Stimulated activated CD4-positive, alpha-beta T cell treated with anti-CD3 and anti-CD28 coated beads, Interleukin-2, amount 100 ng/mL, for 4 hours (primary cell): ENCODE measurements at places on chromosomes 2 and 18.

DNA sequence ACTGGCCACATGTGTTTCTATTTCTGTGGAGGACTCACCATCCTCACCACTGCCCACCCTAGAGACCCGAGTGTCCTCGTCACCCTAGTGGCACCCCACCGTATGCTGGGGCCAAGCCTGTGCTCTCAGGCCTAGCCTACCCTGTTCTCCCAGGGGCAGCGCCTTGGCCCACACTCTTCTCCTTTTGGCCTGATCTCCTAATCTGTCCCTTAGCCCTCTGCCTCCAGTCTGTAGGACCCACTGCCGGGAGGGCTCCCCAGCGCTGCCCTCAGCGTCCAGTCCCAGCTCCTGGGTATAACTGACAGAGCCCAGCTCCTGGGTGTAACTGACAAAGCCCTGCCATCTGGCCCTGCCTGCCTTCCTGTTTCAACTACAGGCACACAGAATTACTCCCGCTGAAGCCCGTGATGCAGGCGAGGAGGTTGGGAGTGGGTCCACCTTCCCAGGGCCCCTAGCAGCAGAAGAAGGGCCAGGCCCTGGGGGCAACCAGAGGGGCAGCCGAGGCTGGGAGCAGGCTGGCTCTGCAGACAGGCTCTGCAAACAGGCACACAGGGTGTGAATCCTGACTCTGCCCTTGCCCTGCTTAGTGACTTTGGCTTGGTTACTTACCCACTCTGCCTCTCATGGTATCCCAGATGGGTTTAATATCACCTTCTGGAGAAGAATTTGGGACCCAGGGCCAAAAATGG is 25.6 kb upstream of the PTMA start:
- no peak for DNase-seq

- DNase-seq, result no peak
Observed at GRCh38 chr2:241496904-241497877, 11.2 kb downstream of the STK25 start.

GRCh38 chr2:232299084-232299483 is 79.5 kb upstream of the ALPP start:
- DNase-seq, result no peak

DNA sequence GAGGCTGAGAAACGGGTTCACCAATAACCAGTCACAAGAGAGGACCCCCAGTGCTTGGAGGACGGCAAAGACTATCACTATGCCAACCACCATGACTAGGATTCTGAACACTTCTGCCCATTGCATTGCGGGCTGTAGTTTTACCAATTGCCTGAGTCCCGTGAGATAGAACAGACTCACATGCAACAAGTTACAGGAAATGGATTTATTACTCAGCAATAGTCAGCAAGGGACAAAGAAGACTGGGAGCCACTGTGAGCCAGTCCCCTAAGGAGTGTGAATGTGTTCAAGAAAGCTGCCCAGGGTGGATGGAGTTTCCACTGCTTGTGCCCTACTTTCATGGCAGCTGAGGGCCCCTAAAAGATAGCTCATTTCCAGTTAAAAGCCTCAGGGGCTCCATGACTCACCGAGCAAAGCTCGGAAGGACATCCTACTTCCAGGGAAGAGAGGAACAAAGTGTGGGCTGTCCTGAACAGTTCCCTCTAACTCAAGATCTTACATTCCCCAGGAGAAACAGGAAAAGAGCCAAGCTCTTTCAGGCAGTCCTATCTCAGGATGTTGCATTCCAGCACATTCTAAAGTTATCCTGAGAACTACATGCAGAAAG is 54.4 kb downstream of the SLC4A3 start:
- no peak for DNase-seq

- no peak for DNase-seq
Observed at GRCh38 chr2:130729322-130730299, 741 bp downstream of the GPR148 start.

- DNase-seq, result no peak
Observed at GRCh38 chr18:45110577-45111501, 430.2 kb downstream of the SETBP1 start.

DNA sequence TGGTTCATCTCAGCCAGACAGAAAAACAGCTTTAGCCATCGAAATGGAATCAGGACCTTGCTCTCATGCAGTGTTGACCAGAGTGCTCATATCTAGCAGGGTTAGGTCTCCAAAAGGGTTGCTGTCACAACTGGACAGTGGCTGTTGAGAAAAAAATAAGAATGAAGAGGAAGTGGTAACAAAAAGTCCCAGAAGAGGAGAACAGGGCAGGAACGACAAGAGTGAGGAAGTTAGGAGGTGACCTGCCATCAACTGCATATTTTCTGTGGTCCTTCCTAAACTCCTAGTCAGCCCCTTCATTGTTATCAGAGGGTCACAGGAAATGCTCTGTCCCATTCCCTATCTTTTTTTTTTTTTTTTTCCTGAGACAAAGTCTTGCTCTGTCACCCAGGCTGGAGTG is 188.1 kb upstream of the LINC00305 start:
- DNase-seq, result no peak

GRCh38 chr2:44267796-44268648 is 7.3 kb upstream of the SLC3A1 start:
- DNase-seq, result no peak

DNA sequence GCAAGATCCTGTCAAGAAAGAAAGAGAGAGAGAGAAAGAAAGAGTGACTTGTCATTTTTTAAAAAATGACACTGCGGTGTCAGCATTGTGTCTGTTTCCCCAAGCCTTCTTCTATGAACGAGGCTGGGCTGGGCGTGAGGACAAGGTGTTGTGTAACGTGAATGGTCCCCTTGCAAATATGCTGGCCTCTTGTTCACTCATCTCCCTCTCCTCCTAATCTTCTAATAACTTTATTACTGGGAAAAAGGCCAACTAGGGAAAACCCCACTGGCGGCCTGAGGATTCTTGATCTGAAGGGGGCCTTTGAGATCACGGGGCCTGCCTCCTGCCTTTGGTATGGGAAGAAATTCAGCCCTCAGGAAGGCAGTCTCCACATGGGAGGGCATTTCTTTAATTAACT is 163.1 kb downstream of the MIB1 start:
- no peak for DNase-seq

DNA sequence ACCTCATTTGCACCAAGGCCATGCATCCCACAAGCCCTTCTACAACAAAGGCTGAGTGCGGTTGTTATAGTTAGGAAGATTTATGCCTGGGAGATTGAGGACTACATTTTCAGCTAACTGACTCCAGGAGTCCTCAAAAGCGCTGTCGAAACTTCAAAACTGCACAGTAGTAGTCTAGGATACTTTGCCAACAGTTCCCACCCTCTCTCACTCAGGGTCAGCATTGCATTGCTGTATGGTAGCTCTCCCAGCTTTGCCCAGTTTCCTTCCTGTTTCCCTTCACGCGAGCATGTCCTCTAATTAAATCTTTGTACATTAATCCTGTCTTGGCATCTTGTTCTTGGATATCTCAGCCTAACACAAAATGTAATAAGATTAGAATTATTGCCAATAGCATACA is 420.6 kb upstream of the UBE2E3 start:
- DNase-seq, result no peak

DNA sequence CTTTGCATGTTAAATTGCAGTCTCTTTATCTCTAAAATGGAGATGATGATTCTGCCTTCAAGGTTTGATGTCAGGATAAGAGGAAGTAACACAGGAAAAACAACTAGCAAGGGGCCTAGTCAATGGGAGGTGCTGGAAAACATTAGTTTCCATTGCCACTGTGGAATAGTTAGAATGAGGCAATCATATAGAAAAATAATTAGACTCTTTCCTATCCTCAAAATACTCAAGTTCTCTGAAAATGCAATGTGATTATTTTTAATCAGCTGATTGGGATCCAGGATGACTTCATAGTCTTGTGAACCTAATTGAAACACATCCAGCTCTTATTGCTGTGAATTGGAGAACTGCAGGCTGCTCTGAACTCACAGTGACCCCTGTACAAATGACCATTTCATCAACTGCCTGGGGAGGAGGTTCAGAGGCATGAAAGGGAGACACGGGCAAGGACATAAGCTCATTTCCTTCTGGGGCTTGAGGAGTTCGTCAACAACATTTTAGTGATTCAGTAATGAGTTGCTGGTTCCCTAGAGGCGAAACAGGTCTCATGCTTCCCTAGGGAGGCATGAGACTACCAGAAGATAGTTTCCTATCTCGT is 422.5 kb downstream of the LPIN1 start:
- no peak for DNase-seq

- no peak for DNase-seq
Observed at GRCh38 chr2:60306267-60306861, 247.1 kb downstream of the BCL11A start.

DNA sequence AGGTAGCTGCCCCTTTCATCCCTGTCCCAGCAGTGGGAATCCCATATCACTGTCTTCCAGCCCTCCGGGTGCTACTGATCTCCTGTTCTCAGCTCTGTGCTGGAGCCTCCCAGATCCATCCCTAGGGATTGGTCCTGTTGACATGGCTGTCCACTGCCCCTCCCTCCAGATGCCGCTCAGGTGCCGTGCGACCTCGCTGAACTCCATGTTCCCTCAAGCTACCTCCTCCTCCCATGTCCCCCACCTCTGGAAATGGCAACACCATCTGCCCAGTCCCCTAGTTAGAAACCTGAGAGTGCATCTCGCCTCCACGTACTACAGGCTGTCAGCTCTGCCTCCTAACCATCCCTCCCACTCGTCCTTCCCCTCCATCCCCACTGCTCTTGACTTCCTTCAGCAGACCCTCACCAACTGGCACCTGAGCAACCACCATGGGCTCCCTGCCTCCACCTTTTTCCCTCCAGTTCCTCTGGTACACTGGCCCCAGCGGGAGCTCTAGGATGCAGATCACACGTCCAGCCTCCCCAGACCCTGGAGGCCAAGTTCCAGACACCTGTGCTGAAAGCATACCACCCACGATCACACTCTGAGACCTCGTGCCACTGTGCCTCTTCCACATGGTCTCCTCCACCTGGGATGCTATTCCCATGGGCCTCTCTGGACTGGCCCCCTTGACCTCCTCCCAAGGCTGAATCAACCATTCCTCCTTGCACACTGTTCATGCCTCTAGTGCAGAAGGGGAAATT is 106.8 kb downstream of the KLHL29 start:
- DNase-seq, result no peak

- no peak for DNase-seq
Observed at GRCh38 chr18:46477425-46478011, 179.5 kb downstream of the LOXHD1 start.

DNA sequence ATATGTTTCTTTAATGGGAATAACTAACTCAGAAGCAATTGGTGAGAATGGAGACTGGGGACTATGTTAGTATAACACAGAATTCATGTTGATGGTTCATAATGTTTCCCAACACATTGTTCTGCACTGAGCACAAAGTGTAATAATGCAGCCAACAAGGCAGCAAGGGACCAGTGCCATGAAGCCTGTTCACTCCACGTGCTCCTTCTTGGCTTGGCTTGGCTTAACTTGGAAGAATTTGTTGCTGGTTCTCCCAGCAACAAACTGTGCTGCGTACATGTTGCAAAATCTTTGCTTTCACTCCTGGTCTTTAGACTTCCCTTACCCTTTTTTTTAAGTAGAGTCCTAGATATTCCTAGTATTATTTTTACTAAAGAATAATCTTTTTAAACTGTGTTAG is 129.7 kb downstream of the MAP3K20 start:
- DNase-seq, result no peak

DNA sequence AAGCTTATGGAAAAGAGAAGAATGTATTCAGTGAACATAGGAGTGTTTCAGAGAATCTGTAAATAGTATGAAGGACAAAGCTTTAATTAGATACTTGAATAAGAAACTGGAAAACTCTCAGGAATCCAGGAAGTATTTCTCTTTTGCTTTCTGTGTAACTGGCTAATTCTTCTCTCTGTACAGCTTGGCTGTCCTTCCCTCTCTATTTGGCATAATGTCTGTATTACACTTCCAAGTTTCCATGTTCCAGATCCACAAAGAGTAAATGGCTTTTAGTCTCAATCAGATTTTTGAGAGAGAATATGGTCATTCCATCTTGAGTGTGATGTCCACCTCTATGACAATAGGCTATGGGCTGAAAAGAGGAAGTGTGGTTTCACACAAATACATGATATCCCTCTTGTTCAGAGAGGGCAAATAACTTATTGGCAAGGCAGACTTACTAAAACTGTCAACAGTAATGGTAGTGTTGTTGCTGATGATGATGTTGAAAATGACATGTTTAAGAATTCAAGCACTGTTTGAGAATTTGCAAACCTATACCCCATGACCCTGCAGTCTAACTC is 129.2 kb upstream of the ERBB4 start:
- no peak for DNase-seq
